ENCODE measurements at places on chromosomes 7 and 10. TPM values are rescaled to one million over a fixed set of nuclear protein-coding genes. Genes with fewer than 3 reads are reported as not detected.

- no peaks in the 10 kb centered on the region for H3K4me1 ChIP-seq
- no peak for DNase-seq
- no peak overlapping the region for H3K27ac ChIP-seq
- no peak overlapping the region for H3K4me3 ChIP-seq
- no peaks in the 10 kb centered on the region for H3K27me3 ChIP-seq
- H3K36me3 ChIP-seq: peaks cover 17% of the 10 kb centered on the region
These were observed 66.8 kb downstream of the CCDC6 start for GRCh38 chr10:59839576-59839975.

DNA sequence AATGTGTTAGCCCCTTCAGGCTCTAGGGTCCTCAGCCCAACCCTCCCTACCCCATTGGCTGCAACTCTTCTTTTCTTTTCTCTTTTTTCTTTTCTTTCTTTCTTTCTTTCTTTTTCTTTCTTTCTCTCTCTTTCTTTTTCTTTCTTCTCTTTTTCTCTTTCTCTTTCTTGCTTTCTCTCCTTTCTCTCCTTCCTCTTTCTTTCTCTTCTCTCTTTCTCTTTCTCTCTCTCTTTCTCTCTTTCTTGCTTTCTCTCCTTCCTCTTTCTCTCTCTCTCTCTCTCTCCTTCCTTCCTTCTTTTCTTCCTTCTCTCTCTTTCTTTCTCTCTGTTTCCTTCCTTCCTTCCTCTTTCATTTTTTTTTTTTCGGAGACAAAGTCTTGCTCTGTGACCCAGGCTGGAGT is 458.9 kb downstream of the TYW1 start:
- H3K4me1 ChIP-seq: no peaks in the 10 kb centered on the region
- no peak overlapping the region for H3K4me3 ChIP-seq
- DNase-seq: no peak

Gene MMD2
- not detected for total RNA-seq

Gene RGR
- total RNA-seq: not detected

DNA sequence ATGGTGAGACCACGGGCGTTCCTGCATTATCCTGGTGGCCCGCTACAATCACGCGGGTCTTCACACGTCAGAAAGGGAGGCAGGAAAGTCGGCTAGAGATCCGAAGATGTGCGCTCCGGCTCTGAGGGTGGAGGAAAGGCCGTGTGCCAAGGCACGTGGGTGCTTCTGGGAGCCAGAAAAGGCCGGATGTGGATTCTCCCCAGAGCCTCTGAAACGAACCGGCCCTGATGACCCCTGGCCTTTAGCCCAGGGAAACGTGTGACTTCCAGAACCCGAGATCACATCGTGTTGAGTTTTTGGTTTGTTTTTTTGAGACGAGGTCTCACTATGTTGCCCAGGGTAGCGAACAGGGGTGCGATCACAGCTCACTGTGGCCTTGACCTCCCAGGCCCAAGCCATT is 244.2 kb downstream of the ELFN1 start:
- peaks cover 8% of the 10 kb centered on the region for H3K36me3 ChIP-seq
- DNase-seq: no peak
- peaks cover 12% of the 10 kb centered on the region for H3K4me1 ChIP-seq

Gene WNT2
- not detected for total RNA-seq

GRCh38 chr10:6061056-6061455 is 1.1 kb downstream of the IL2RA start:
- peaks cover 3% of the 10 kb centered on the region for H3K27me3 ChIP-seq
- peaks cover 43% of the 10 kb centered on the region for H3K4me1 ChIP-seq
- no peak overlapping the region for H3K27ac ChIP-seq

- no peak for DNase-seq
- no peaks in the 10 kb centered on the region for H3K4me1 ChIP-seq
- no peaks in the 10 kb centered on the region for H3K27me3 ChIP-seq
- H3K36me3 ChIP-seq: no peaks in the 10 kb centered on the region
- H3K27ac ChIP-seq: no peak overlapping the region
These were observed 19.2 kb upstream of the GPR146 start for GRCh38 chr7:1024876-1025742.

DNA sequence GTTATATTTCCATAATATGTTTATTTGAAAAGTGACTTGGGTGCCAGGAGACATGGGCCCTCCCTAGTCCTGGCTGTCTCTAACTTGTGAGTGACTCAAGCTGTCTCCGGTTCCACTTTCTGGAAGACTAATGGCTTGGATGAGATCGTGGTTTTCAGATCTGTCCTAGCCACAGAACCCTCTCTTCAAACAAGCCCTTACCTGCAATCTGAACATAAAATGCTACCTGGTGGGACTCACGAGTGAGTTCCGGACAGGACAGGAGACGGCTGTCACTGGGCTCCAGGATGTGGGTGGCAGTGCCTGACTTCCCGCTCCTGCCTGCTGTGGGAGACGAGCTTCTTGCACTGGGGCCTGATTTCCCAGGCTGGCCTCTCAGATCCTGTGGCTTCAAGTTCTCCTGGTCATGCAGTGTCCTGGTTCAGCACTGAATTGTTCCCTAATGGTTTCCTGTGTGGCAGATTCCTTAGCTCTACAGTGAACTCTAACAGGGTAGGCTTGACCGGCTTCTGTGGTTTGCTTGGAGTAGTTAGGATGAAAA is 26.0 kb upstream of the PFKFB3 start:
- DNase-seq: no peak
- H3K27ac ChIP-seq: no peak overlapping the region
- no peaks in the 10 kb centered on the region for H3K36me3 ChIP-seq
- no peak overlapping the region for H3K4me3 ChIP-seq
- no peaks in the 10 kb centered on the region for H3K27me3 ChIP-seq

DNA sequence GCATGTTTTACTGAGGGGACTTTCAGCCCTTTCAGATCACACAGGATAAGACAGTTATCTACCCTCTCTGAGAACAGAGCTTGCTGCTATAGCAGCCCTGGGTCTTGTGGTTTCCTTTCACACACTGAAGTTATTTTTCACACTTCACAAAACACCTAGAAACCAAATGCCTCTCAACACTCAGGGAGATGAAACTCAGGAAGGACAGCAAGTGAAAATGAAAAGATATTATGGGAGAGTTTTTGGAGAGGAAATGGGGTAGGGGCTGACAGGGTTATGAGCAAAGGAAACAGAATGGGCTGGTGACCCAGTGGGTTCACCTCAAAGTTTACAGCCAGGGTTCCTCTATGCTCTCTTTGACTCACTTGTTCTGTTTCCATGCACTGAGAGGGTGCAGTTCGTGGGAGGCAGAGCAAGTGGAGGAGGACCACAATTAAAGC is 17.0 kb upstream of the GIMAP2 start:
- H3K36me3 ChIP-seq: no peaks in the 10 kb centered on the region
- H3K27ac ChIP-seq: peak overlapping the region; percentile 88
- no peak overlapping the region for H3K4me3 ChIP-seq
- peaks cover 67% of the 10 kb centered on the region for H3K4me1 ChIP-seq

Gene CDHR3
- 18.5 TPM for total RNA-seq

Gene SPDYE11
- total RNA-seq: not detected
